ENCODE measurements at places on chromosomes 1 and 21. TPM values are rescaled to one million over a fixed set of nuclear protein-coding genes. Genes with fewer than 3 reads are reported as not detected.

- H3K27ac ChIP-seq: no peak overlapping the region
- no peak overlapping the region for H3K4me3 ChIP-seq
- DNase-seq: no peak
These were observed 327.5 kb upstream of the RUNX1 start for GRCh38 chr21:35376406-35377135.

- DNase-seq: no peak
- H3K36me3 ChIP-seq: peaks cover 3% of the 10 kb centered on the region
- no peaks in the 10 kb centered on the region for H3K4me1 ChIP-seq
- H3K4me3 ChIP-seq: no peak overlapping the region
- no peak overlapping the region for H3K27ac ChIP-seq
These were observed 12.4 kb downstream of the CBR1 start for GRCh38 chr21:36082237-36082664.

- no peak for DNase-seq
- H3K36me3 ChIP-seq: no peaks in the 10 kb centered on the region
- H3K27me3 ChIP-seq: no peaks in the 10 kb centered on the region
- no peak overlapping the region for H3K4me3 ChIP-seq
- H3K27ac ChIP-seq: no peak overlapping the region
These were observed 44.4 kb downstream of the SH3GLB1 start for GRCh38 chr1:86748622-86749373.

Gene CD160
- total RNA-seq: not detected

DNA sequence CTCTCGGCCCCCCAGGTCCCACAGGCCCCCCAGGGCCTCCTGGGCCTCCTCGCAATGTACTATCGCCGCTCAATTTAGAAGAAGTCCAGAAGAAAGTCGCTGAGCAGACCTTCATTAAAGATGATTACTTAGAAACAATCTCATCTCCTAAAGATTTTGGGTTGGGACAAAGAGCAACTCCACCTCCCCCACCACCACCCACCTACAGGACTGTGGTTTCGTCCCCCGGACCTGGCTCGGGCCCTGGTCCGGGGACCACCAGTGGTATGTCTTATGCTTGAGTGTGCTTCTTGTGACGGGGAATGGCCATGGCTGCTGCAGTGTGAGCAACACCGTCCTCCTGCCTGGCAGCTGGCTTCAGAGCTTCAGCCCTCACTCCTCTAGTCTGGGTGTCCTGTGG is 70.2 kb upstream of the DYNLT5 start:
- DNase-seq: no peak
- H3K27ac ChIP-seq: no peak overlapping the region
- H3K4me3 ChIP-seq: no peak overlapping the region
- peaks cover 2% of the 10 kb centered on the region for H3K27me3 ChIP-seq
- no peaks in the 10 kb centered on the region for H3K36me3 ChIP-seq

DNA sequence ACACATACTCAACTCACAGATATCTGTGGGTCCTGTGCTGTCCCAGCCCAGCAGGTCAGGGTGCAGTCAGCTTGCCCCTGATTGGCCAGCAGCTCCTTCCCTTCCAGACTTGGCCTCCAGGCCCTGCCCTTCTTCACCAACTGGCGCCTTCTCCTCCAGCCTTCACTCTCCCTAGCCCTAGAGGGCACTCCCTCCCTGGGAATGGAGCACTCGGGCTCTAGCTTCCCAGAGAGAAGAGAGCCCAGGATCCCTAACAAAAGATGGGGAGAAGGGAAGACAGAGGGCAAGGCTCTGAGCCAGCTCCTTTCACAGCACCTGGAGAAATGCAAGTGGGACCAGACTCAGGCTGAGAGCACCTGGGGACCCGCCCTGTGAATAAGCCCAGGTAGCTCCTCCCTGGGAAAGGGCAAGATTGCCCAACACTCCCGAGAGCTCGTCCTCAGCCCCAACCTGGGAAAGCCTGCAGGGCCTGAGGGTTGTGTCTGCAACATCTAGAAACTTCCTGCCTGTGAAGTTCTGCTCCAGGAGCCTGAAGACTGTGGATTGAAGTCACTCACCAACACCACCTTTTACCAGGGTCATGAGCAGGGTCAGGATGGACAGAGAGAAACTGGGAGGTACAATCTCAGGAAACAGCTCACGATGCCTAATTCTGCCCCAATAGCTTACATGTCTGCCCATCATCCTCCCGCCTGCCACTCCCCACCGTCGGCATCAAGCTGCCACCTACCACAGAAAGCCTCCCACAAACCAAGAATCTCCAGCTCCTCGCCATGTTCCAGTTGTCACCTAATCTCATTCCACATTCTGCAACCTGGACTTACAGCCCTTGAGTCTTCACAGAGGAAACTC is at the start of gene PGLYRP4:
Gene PGLYRP4 (minus strand): TSS at position 331 of the 852 bp plus-strand sequence. CDS start 909 bp downstream, outside the sequence.
- H3K27ac ChIP-seq: peak within 1 kb of the TSS; percentile 2
- no peaks in the 10 kb centered on the region for H3K4me1 ChIP-seq
- no peaks in the 10 kb centered on the region for H3K36me3 ChIP-seq
- no peak for DNase-seq
- no peak within 1 kb of the TSS for H3K4me3 ChIP-seq

- H3K36me3 ChIP-seq: no peaks in the 10 kb centered on the region
- H3K4me3 ChIP-seq: no peak overlapping the region
- H3K27ac ChIP-seq: no peak overlapping the region
- DNase-seq: no peak
These were observed 119.0 kb upstream of the USP24 start for GRCh38 chr1:55334160-55334559.

Gene ITLN1
- not detected for total RNA-seq

Gene USH2A
- total RNA-seq: not detected

DNA sequence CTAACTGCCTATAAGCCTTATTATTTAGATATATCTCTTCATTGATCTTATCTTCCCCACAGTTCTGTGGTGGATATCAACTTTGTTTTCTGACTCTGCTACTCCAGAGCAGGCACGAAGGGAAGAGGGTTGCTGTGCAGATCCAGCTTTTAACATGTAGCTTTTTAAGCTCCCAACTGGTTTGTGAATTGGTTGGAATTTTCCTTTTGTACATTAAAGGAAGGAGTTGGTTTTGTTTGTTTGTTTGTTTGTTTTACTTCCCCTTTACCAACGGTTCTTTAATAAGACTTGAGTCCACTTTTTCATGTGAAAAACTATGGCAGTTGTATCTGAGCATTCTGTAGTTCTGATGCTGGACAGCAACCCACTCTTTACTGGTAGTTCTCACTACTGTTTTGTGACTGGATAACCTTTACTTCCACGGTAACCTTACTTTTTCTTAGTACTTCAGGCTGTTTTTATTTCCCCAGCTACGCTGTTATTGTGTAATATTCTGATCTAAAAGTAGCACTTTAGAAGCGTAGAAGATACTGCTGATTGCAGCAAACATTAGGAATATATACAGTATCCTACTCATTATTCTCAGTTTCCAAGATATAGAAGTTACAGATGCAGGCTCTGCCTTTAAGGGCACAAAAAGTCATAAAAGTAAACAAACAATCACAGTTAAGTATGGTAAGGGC is 1.6 kb downstream of the GNPAT start:
- peak overlapping the region; percentile 99 for H3K4me3 ChIP-seq
- H3K36me3 ChIP-seq: no peaks in the 10 kb centered on the region
- H3K27me3 ChIP-seq: no peaks in the 10 kb centered on the region
- H3K4me1 ChIP-seq: peaks cover 4% of the 10 kb centered on the region

Gene UBL4B
- total RNA-seq: not detected

DNA sequence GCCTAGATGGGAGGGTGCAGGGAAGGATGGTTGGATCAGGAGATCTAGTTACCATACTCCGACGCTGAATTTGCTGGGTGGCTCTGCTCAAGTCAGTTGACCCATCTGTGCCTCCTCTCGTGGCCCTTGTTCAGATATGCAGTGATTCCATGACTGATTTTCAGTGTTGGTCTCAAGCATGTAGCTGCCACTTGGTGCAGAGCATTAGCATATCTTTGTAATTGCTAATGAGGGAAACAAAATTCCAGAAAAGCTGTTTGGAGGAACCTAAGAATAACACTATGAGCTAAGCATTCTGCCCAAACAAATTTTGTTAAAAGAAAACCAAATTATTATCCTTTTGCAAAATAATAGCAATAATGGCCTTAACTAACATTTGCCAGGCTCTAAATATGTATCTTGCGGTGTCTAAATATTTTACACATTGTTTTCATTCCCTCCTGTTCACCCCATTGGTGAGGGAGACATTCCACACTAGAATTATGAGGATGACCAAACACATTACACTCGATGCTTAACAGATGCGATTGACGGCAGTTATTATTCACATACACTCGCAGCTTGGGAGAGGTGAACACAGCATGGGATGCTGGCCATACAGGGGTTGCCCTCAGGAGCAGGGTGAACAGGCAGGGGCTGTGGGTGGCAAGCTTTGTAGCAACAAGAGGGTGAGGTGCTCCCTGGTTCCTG is 69.1 kb downstream of the KCNJ15 start:
- H3K27ac ChIP-seq: no peak overlapping the region
- H3K4me1 ChIP-seq: no peaks in the 10 kb centered on the region
- peaks cover 2% of the 10 kb centered on the region for H3K27me3 ChIP-seq
- H3K36me3 ChIP-seq: no peaks in the 10 kb centered on the region
- DNase-seq: no peak

Gene CORT
- 0.59 TPM for total RNA-seq

Gene FNDC5
- total RNA-seq: 743 TPM

- peaks cover 17% of the 10 kb centered on the region for H3K27me3 ChIP-seq
- H3K4me1 ChIP-seq: peaks cover 37% of the 10 kb centered on the region
- peaks cover 5% of the 10 kb centered on the region for H3K36me3 ChIP-seq
- peak overlapping the region; percentile 90 for H3K4me3 ChIP-seq
- DNase-seq: peak; percentile 67
These were observed 9.0 kb downstream of the CFAP298 start for GRCh38 chr21:32603131-32603530.

GRCh38 chr1:18948913-18949685 is 7.4 kb downstream of the IFFO2 start:
- H3K27ac ChIP-seq: peak overlapping the region; percentile 96
- peaks cover 76% of the 10 kb centered on the region for H3K4me1 ChIP-seq
- no peaks in the 10 kb centered on the region for H3K36me3 ChIP-seq
- H3K4me3 ChIP-seq: peak overlapping the region; percentile 94

DNA sequence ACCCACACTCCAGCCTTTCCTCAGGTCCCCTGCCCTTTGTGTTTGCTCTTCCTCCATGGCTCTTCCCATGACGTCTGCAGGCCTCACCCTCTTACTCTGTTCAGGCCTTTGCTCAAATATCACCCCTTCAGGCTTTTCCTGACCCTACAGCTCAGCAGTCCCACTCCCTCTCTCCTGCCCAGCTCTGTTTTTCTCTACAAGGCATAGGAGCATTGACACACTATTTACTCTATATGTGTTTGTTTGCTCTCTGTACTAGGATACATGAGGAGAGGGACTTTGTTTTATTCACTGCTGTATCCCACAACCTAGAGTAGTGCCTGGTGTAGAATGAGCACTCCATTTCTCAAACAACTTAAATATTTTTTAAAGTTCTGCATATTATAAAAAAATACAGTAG is 107.4 kb upstream of the COA6 start:
- no peak overlapping the region for H3K27ac ChIP-seq
- H3K27me3 ChIP-seq: no peaks in the 10 kb centered on the region
- H3K36me3 ChIP-seq: peaks cover 5% of the 10 kb centered on the region
- DNase-seq: no peak

Gene PWP2
- total RNA-seq: 22.1 TPM

GRCh38 chr1:53371121-53371666 is 43.3 kb upstream of the LRP8 start:
- no peaks in the 10 kb centered on the region for H3K36me3 ChIP-seq
- no peak overlapping the region for H3K4me3 ChIP-seq
- peaks cover 10% of the 10 kb centered on the region for H3K27me3 ChIP-seq

- no peaks in the 10 kb centered on the region for H3K36me3 ChIP-seq
- no peak overlapping the region for H3K27ac ChIP-seq
- H3K4me1 ChIP-seq: no peaks in the 10 kb centered on the region
- no peak for DNase-seq
These were observed 72.5 kb downstream of the RPS6KC1 start for GRCh38 chr1:213123536-213123935.

GRCh38 chr1:218374401-218375353 is 29.5 kb downstream of the TGFB2 start:
- H3K36me3 ChIP-seq: no peaks in the 10 kb centered on the region
- no peaks in the 10 kb centered on the region for H3K27me3 ChIP-seq
- no peak overlapping the region for H3K4me3 ChIP-seq
- H3K27ac ChIP-seq: no peak overlapping the region
- H3K4me1 ChIP-seq: peaks cover 24% of the 10 kb centered on the region

- peaks cover 4% of the 10 kb centered on the region for H3K36me3 ChIP-seq
- no peaks in the 10 kb centered on the region for H3K27me3 ChIP-seq
- H3K4me1 ChIP-seq: no peaks in the 10 kb centered on the region
- DNase-seq: no peak
- H3K27ac ChIP-seq: no peak overlapping the region
These were observed 273.5 kb downstream of the COL11A1 start for GRCh38 chr1:102834688-102835320.

GRCh38 chr1:200405264-200405663 is 4.6 kb downstream of the ZNF281 start:
- H3K36me3 ChIP-seq: peaks cover 19% of the 10 kb centered on the region
- H3K27me3 ChIP-seq: peaks cover 5% of the 10 kb centered on the region
- DNase-seq: no peak
- H3K4me1 ChIP-seq: peaks cover 27% of the 10 kb centered on the region
- no peak overlapping the region for H3K27ac ChIP-seq

- H3K27me3 ChIP-seq: no peaks in the 10 kb centered on the region
- H3K27ac ChIP-seq: no peak overlapping the region
- no peak for DNase-seq
- H3K4me3 ChIP-seq: no peak overlapping the region
- H3K4me1 ChIP-seq: peaks cover 7% of the 10 kb centered on the region
- H3K36me3 ChIP-seq: no peaks in the 10 kb centered on the region
These were observed 493.5 kb downstream of the DPYD start for GRCh38 chr1:97427371-97427770.

Gene IFNLR1
- 0.47 TPM for total RNA-seq

Gene KCNE2
- not detected for total RNA-seq

DNA sequence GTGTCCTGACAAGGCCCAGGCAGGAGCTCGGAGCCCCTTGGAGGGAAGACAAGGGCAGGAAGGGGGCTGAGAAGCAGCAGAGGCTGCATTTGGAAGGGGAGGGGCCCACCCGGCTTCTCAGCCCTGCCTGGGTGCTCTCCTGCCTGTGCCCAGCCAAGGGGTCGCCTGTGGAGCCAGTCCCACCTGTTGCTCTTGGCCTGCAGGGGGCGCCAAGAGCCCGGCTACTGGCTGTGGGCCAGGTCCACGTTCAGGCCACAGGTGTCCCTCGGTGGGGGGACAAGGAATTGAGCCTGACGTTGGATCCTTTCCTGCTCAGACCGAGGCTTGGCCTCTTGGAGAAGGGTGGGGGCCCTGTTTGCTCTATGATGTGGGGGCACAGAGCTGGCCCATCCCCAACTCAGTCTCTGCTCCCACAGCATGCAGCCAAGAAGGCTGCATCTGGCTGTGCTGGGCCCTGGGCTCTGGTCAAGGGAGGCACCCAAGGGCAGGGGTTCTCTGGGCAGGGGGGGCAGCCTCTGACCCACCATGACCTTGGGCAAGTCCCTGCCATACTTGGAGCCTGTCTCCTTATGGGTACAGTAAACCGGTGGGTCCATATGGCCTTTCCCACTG is 10.9 kb downstream of the WNT4 start:
- no peaks in the 10 kb centered on the region for H3K4me1 ChIP-seq
- no peak overlapping the region for H3K4me3 ChIP-seq
- peak; percentile 76 for DNase-seq
- no peaks in the 10 kb centered on the region for H3K36me3 ChIP-seq

Gene ILDR2
- total RNA-seq: 0.56 TPM

GRCh38 chr1:181406989-181407388 is 76.3 kb upstream of the CACNA1E start:
- H3K4me3 ChIP-seq: no peak overlapping the region
- no peaks in the 10 kb centered on the region for H3K4me1 ChIP-seq
- no peak overlapping the region for H3K27ac ChIP-seq
- H3K27me3 ChIP-seq: peaks cover 2% of the 10 kb centered on the region
- DNase-seq: no peak
- no peaks in the 10 kb centered on the region for H3K36me3 ChIP-seq
